ENCODE measurements at places on chromosomes 1 and 21. TPM values are rescaled to one million over a fixed set of nuclear protein-coding genes. Genes with fewer than 3 reads are reported as not detected.

DNA sequence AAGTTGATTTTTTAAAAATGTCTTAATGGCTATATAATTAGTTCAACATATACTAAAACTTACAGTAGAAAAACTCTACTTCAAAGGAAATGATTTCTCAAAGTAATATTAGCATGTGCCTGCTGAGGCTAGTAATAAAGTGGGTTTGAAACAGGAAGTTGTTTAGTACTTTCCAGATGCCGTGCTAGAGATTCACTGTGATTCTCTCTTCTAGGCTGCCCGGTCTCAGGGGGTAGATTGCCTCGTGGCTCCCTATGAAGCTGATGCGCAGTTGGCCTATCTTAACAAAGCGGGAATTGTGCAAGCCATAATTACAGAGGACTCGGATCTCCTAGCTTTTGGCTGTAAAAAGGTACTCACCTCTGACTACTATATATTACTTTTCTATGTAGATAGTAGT is 9.1 kb downstream of the EXO1 start:
- no peak overlapping the region for H3K27ac ChIP-seq
- peaks cover 18% of the 10 kb centered on the region for H3K36me3 ChIP-seq
- no peaks in the 10 kb centered on the region for H3K27me3 ChIP-seq
- H3K4me1 ChIP-seq: no peaks in the 10 kb centered on the region
- H3K4me3 ChIP-seq: no peak overlapping the region

PDZK1IP1 gene
- total RNA-seq: not detected

GRCh38 chr21:38297194-38297631 is 40.4 kb downstream of the KCNJ15 start:
- no peak overlapping the region for H3K27ac ChIP-seq
- no peaks in the 10 kb centered on the region for H3K27me3 ChIP-seq
- H3K4me3 ChIP-seq: no peak overlapping the region
- peaks cover 69% of the 10 kb centered on the region for H3K4me1 ChIP-seq

DNA sequence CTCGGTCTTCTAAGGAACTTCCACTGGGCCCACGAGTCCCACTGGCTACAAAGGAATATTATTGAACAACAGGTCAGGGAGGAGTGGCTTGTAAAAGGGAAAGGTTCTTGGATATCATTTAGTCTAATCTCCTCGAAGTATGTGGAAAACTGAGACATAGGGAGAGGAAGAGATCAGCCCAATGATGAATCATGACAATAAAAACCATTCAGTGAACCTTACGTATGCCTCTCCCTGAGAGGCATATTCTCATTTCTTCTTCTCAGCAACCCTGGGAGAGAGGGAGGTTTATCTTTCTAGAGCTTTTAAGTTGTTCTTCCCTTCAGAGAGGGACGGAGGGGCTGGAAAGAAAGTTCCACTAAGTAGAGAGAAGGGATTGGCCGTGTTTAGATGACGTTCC is 5.3 kb upstream of the MOB3C start:
- peaks cover 2% of the 10 kb centered on the region for H3K36me3 ChIP-seq
- H3K4me1 ChIP-seq: peaks cover 17% of the 10 kb centered on the region
- no peak overlapping the region for H3K4me3 ChIP-seq
- H3K27me3 ChIP-seq: peaks cover 4% of the 10 kb centered on the region

- no peaks in the 10 kb centered on the region for H3K36me3 ChIP-seq
- DNase-seq: no peak
- no peak overlapping the region for H3K4me3 ChIP-seq
- H3K27me3 ChIP-seq: peaks cover 3% of the 10 kb centered on the region
Observed at GRCh38 chr1:209302779-209303568, 280.5 kb upstream of the CAMK1G start.

- H3K27me3 ChIP-seq: no peaks in the 10 kb centered on the region
- H3K36me3 ChIP-seq: peaks cover 12% of the 10 kb centered on the region
- no peak for DNase-seq
- H3K4me1 ChIP-seq: no peaks in the 10 kb centered on the region
Observed at GRCh38 chr1:185520188-185520920, 203.3 kb upstream of the IVNS1ABP start.

GRCh38 chr21:8992731-8993174 is 1528.6 kb upstream of the TPTE start:
- H3K4me1 ChIP-seq: no peaks in the 10 kb centered on the region
- H3K4me3 ChIP-seq: no peak overlapping the region
- DNase-seq: no peak
- no peaks in the 10 kb centered on the region for H3K27me3 ChIP-seq
- no peak overlapping the region for H3K27ac ChIP-seq

DNA sequence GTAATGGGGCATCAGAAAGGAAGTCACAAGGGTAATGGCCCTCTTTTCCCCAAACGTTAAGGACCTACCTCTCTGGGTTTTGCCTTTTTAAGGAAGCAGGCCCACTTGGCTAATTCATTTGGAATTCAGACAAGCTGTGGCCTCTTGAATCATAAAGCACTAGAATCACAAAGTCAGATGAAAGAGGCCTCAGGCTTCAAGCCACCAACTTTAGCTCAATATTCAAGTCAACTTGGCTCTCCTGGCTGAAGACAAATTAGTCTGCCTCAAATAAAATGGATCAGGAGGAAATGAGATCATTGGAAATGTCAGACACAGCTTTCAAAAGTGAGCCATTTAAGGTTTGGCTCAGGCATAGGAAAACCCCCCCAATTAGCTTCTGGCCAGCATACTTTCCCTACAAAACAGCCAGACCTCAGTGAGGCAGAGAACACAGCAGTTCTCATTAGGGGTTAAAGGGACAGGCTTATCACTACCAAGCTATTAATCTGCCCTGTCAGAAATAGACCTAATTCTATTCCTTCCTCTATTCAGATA is 34.3 kb downstream of the SLC35D1 start:
- H3K36me3 ChIP-seq: peaks cover 7% of the 10 kb centered on the region
- no peaks in the 10 kb centered on the region for H3K4me1 ChIP-seq
- no peak overlapping the region for H3K27ac ChIP-seq
- DNase-seq: no peak
- H3K4me3 ChIP-seq: no peak overlapping the region

- no peak for DNase-seq
- H3K4me1 ChIP-seq: peaks cover 20% of the 10 kb centered on the region
- peak overlapping the region; percentile 84 for H3K4me3 ChIP-seq
- H3K27me3 ChIP-seq: no peaks in the 10 kb centered on the region
- no peak overlapping the region for H3K27ac ChIP-seq
- H3K36me3 ChIP-seq: no peaks in the 10 kb centered on the region
Observed at GRCh38 chr1:2192031-2192995, 2.3 kb downstream of the FAAP20 start.

ANKRD45 gene
- 3.2 TPM for total RNA-seq

DNA sequence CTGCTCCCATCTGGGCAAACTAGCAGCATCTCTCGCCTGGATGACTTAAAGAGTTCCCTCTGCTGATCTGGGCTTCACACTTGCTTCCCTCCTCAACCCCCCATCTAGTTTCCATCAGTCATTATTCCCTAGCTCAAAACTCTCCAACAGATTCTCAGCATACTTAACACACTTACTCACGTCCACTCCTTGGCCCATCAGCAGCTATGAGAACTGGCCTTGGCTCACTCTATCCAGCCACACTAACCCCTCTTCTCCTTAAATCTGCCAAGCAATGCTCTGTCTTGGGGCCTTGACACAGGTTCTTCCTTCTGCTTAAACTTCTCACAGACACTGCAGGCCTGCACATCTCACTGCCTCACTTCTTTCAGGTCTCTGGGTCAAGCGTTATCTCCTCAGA is 41.6 kb downstream of the GNG12 start:
- peak overlapping the region; percentile 53 for H3K27ac ChIP-seq
- H3K4me3 ChIP-seq: no peak overlapping the region
- H3K36me3 ChIP-seq: no peaks in the 10 kb centered on the region
- H3K27me3 ChIP-seq: no peaks in the 10 kb centered on the region
- peaks cover 33% of the 10 kb centered on the region for H3K4me1 ChIP-seq

GRCh38 chr1:236213534-236213933 is 68.2 kb downstream of the ERO1B start:
- no peak overlapping the region for H3K4me3 ChIP-seq
- H3K4me1 ChIP-seq: no peaks in the 10 kb centered on the region
- no peak for DNase-seq
- no peak overlapping the region for H3K27ac ChIP-seq
- H3K27me3 ChIP-seq: no peaks in the 10 kb centered on the region

DNA sequence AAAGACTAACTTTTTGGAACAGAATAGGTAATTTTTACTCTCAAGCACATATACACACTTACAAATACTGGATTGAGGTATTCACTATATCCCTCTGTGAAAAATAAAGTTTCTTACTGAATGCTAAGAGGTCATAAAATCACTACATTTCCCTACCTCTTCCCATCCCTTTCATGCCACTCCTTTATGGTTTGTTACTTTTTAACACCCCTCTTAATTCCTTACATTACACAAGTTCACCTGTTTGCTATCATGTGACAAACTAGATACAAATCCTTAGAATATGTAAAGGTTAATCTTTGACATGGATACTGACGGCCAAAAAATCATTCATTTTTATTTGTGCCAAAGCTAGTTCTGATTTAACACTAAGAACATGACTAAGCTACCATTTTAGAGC is 6.8 kb upstream of the DCAF6 start:
- H3K27me3 ChIP-seq: no peaks in the 10 kb centered on the region
- no peaks in the 10 kb centered on the region for H3K36me3 ChIP-seq
- H3K4me1 ChIP-seq: peaks cover 21% of the 10 kb centered on the region
- H3K4me3 ChIP-seq: no peak overlapping the region

GRCh38 chr1:27572019-27572678 is 31.8 kb downstream of the AHDC1 start:
- H3K4me3 ChIP-seq: peak overlapping the region; percentile 77
- no peak for DNase-seq

Measured in neural crest cell (in vitro differentiated cells).